Right ventricle myocardium superior (tissue), 1 donor: ENCODE measurements at places on chromosomes 12 and 14. TPM values are rescaled to one million over a fixed set of nuclear protein-coding genes. Genes with fewer than 3 reads are reported as not detected.

Gene SLC25A47
- total RNA-seq: not detected

Gene DCAF4
- total RNA-seq: 5.5 TPM

GRCh38 chr12:42552822-42553221 lies 36.7 kb downstream of the PRICKLE1 start:
- DNase-seq: no peak

DNA sequence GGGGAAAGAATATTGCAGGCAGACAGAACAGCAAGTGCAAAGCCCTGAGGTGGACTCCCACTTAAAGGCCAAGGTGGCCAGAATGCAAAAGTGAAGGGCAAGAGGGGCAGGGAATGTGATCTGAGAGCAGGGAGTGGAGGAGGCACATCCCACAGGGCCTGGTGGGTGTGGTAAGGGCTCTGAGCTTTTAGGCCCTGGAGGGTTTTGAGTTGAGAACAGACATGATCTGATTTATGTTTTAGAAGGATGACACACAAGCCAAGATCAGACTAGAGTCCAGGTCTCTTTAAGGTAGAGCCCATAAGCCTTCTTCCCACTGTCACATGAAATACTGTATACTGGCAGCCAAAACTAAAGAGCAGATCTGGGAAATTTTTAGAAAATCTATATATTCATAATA lies 162.5 kb downstream of the SLC38A4 start:
- no peak for DNase-seq
